ENCODE measurements at places on chromosomes 12 and 14. TPM values are rescaled to one million over a fixed set of nuclear protein-coding genes. Genes with fewer than 3 reads are reported as not detected.

DNA sequence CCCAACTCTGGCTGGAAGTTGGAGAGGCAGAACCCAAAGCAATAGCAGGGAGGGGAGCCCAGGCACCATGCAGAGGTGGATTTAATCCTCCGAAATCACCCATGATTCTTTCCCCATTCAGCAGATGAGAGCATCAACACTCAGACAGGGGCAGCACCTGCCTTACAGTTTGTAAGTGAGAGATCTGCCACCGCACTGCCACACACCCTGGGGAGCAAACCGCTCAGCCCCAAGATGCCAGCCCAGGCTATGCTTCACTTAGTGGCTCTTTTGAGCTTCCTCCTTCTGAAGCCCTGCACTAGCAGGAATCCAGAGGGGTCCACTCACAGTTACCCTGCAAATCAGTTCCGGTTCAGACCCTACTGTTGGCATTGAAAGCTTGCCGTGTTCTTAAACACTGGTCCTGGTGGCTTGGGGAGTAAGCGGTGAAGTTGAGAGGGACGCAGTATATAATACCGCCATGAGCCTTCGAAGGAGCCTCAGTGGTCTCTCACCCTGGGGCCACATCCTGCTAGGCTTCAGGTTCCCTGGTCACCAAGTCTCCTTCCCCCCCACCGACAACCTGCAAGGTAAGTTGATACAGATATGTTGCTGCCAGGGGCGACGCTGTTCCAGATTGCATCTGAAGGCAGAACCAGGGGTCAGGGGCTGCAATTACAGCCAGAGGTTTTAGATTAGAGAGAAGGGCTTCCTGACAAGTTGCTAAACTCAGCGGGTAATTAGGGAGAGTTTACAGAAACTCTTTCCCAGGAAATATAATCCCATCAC lies 72.0 kb upstream of the CCND2 start:
- DNase-seq = peak; percentile 18

- DNase-seq = no peak
Measured at GRCh38 chr12:116922194-116922897, 11.6 kb downstream of the FBXW8 start.

DNA sequence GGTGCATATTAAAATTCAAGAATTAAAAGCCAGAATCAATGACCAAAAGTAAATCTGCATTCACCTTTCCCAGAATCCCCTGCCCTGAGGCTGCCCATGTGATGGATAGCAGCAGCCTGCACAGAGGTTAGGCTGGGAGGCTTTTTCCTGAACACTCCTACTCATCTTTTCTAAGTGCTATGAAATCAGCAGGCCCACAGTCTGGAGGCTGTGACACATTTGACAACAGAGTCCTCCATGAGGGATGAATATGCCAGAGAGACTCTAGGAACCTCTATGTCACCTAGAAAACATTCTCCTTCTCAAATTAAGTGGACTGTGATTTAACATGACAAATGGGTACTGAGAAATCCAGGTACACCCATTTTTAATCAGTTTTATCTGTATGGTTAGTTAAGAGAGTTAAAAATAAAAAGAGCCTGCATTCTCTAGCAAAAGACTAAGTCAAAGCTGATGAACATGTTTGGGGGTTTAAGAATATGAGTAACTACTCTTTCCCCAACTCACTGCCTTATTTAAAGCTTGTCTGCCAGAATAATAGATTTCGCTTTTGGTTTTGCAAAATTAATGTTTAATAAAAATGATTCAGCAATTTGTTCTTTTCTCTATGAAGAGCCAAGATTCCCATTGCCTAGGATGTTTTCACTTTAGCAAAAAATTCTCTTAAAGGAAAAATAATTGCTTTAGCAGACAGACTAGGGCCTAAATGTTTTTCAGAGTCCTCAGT lies 115.0 kb downstream of the RTN1 start:
- no peak for DNase-seq

DNA sequence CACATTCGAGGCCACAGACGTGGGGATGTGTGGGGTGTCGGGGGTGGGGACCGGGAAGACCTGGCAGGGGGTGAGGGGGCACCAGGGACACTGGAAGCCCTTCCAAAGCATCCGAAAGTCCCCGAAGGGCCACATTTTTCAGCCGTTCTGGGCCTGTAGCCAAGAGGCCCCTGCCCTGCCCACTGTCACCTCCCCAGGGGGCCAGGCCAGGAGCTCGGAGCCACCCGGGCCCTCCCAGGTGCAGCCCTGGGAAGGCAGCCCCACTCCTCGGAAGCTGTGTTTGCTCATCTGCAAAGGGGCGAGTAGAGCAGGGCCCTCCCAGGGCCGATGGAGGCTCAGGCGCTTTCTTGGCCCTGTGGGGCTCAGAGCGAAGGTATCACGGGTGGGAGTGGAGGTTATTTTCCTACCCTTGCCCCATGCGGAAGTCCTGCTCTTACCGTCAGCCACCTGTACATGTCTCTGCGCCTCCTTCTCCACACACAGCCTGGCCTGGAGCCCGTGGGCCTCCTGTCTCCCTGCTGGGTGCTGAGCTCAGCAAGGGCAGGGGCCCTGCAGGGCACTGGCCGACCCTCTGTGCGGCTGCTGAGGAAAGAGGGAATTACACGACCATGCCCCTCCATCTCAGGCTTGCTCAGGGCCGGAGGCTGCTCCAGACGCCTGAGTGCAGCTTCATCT lies 27.2 kb downstream of the NOC4L start:
- DNase-seq = peak; percentile 69

RHNO1 gene
- total RNA-seq = 17.2 TPM

GRCh38 chr12:64694130-64695040 lies 64.8 kb downstream of the GNS start:
- no peak for DNase-seq

- peak; percentile 87 for DNase-seq
Measured at GRCh38 chr12:55940065-55940732, 9.2 kb downstream of the DGKA start.

DNA sequence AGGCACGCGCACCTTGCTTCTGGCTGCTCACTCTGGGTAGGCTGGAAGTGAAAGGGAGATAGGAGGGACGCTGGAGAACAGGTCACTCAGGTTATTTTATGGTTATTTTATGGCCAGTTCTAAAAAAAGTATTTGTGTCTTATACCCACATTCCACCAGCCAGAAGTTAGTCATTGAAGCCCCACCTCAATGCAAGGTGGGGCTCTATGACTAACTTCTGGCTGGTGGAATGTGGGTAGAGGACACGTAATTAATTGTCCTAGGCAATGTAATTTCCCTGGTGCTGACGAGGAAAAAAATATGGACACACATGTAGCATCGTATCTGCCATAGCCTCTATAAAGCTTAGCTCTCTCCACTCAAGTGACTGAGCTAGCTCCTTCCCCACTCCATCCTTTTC lies 104.9 kb downstream of the PDZRN4 start:
- DNase-seq = no peak

MMP17 gene
- 3.2 TPM for total RNA-seq

GRCh38 chr14:59811073-59811472 lies 59.5 kb downstream of the RTN1 start:
- no peak for DNase-seq

GRCh38 chr14:93212432-93212831 lies 5.4 kb downstream of the UBR7 start:
- no peak for DNase-seq

DNA sequence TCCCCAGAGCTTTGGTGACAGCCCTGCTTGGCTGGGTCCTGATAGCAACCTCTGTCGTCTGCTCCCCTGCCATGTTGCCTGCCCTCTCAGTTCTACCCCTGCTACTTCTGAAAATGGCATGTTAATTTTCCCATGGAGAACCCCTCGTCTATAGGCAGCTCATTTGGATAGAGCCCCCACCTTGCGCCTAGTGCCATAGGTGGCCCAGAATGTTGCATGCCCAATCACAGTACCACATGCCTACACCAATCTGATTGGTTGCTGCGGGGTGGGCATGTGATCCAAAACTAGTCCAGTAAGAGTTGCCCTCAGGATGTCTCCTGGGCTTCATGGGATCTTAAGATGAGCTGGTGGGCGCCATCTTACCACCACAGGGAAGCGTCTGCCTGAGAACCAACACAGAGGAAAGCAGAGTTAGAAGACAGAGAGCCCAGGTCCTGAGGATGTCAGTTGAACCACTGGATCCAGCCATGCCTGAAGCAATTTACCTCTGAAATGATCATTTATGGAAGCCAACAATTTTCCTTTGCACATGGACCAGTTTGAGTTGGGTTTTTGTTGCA lies 85.7 kb downstream of the PAPOLA start:
- DNase-seq = no peak

DNA sequence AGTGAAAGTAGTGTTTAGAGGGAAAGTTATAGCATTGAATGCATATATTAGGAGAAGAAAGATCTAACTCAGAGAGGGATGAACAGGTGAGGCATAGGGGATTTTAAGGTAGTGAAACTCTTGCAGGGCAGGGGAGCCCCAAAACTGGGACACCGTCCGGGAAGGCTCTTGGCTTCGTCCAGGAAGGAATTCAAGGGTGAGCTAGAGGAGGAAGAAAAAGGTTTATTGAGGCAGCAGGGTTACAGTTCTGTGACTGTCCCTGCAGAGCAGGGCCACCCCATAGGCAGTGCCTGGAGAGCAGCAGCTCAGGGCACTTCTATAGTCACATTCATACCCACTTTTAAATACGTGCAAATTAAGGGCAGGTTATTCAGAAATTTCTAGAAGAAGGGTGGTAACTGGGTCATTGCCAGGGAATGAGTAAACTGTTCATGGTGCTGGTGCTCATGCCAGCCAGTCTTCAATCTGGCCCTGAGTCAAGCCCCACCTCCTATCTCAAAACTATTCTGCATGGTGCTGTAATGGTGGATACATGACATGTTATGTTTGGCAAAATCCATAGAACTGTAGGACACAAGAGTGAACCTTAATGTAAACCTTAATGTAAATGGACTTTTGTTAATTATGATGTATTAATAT lies 1.2 kb upstream of the OAS1 start:
- DNase-seq = no peak

PZP gene
- 0.31 TPM for total RNA-seq

ETV6 gene
- 59.8 TPM for total RNA-seq

GRCh38 chr12:561908-562593 lies 101.2 kb downstream of the NINJ2 start:
- DNase-seq = no peak

DNA sequence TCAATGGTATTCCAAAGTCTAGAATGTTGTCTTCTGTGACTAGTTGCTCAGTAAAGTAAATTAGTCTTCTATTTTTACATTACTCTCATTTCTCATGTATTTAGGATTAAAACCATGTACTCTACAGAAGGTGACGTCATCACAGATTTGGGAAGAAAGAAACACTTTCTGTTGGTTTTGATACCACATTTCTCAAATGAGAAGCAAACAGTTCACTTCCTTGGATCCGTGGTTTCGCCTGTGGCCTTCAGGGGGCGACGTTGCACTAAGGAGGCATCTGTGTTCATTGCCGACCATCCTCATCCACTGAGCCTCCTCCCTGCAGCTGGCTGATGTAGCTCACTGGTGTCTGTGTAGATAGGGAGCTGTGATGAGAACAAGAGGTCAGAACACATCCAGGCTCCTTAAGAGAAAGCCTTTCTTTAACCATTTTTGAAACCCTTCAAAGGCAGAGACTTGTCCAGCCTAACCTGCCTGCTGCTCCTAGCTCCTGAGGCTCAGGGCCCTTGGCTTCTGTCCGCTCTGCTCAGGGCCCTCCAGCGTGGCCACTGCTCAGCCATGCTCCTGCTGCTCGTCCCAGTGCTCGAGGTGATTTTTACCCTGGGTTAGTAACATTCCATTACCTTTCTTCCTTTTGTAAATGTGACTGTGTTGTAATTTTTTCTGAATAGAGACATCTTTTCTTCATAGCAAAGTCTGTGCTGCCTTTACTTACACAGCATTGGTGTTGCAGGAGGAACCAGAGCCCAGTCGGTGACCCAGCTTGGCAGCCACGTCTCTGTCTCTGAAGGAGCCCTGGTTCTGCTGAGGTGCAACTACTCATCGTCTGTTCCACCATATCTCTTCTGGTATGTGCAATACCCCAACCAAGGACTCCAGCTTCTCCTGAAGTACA lies 220.6 kb upstream of the OR4E1 start:
- no peak for DNase-seq

EXOC3L4 gene
- total RNA-seq = 11.6 TPM

- no peak for DNase-seq
Measured at GRCh38 chr14:79734151-79734550, 477.2 kb downstream of the DIO2 start.

NKX2-1 gene
- total RNA-seq = not detected

CRIP2 gene
- 357 TPM for total RNA-seq

SLC35F4 gene
- total RNA-seq = not detected

OVCH1 gene
- total RNA-seq = 0.35 TPM

PNP gene
- 80.7 TPM for total RNA-seq

DNA sequence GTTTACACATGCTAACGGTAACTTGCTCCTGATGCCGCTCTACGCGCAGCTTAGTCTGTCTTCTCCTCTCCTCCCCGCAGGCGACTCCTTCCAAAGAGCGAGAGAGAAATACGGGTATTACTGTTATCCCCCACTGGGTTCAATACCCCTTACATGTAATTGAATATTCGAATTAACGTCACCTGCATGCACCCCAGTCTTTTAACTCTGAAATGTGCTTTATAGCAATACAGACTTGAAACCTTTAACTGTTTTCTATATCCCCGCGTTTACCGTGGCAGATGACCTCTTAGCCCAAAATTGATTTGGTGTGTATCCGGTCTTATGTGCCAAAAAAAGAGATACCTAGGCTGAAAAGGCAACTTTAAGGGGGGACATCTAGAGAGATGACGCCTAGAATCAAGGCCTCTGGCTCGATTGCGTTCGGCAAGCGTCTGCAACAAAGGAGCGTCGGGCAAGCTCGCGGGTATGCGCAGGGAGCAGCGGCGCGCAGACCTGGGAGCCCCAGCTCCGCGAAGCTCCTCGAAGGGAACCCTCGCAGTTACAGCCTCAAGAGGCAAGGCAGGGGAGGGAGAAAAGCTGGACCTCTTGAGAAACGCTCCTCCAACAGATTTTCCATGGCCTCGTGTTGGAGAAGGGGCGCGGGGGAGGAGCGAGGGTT lies 6.8 kb upstream of the FOXG1 start:
- DNase-seq = no peak

KRT5 gene
- 0.69 TPM for total RNA-seq

DNA sequence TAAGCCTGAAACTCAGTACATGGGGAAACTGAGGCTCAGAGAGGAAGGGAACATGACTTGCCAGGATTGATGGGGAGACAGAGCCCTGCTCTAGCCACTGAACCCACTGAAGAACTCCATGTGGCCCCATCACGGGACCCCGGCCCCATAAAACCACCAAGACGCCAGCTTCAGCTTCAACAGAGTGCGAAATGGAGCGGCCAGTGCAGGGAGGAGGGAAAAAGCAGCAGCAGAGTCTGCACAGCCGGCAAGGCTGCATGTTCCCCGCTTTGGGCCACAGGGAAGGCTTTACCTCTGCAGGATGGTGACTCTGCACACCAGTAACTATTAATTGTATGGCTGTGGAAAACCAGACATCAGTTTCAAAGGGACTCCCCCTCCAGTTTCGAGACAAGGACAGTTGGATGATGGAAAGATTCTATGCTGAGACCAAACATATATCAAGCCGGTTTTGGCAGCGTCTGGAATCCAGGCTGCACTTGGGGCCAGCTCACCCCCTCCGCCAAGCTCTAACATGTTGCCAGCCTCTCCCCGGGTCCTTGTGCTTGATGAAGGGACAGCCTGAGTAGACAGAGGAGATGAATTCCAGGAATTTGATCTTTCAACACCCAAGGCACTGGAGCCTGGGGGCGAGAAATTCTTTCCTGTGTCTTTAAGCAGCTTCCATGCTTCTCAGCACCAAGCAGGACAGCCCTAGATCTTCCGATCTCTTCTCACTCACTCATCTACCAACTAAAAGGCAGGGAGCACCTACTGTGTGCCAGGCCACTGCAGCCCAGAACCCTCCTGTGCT lies 55.7 kb upstream of the BCL11B start:
- DNase-seq = no peak

- no peak for DNase-seq
Measured at GRCh38 chr14:33045760-33046159, 107.1 kb downstream of the NPAS3 start.

GRCh38 chr12:42923583-42923982 lies 334.0 kb upstream of the PRICKLE1 start:
- DNase-seq = no peak
